Mucosa of descending colon (tissue), 3 donors: ENCODE measurements at places on chromosomes 3 and 15. TPM values are rescaled to one million over a fixed set of nuclear protein-coding genes. Genes with fewer than 3 reads are reported as not detected.
A peak's percentile ranks its signal among the peaks of the same experiment; 100 is the strongest.

- no peak for DNase-seq
Observed at GRCh38 chr15:92661069-92661468, 5.5 kb upstream of the FAM174B start.

The TLR9 gene
- total RNA-seq, result 0.77 TPM

DNA sequence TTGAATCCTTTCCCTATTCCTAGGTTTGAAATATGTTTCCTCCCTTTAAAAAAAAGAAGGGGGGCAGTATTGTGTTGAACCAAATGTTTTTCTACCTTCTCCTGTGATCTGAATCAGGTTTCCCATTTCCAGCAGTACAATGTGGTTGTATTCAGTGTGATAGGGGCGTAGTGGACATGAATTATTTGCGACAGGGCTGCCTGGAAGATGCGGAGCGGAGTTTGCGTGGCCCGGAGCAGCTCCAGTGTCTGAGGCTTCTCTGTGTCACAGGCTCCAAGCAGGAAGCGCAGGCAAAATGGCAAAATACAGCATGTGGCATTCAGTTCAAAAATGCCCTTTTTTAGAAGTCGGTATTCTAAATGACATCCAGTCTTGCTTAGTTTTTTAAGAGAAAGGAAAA lies 154.4 kb downstream of the PGPEP1L start:
- DNase-seq, result peak; percentile 90

The LYZL4 gene
- not detected for total RNA-seq

The CHDH gene
- total RNA-seq, result 24.1 TPM

DNA sequence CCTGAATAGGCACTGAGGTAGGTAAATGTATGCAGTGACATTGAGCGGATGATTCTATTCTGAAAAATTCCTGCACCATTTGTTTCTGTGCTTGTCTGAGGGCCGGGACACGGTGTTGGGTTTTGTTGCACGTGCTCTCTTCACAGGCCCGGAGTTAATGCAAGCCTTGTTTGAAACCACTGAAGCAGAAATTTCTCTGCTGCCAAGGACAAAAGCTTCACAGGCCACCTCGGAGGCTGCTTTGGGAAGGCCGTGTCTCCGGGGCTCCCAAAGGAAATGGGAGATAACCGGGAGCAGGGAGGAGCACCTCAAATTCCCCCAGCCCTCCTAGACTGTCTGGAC lies 179.4 kb downstream of the OPA1 start:
- no peak for DNase-seq

- DNase-seq, result no peak
Observed at GRCh38 chr3:77707281-77707680, 667.4 kb downstream of the ROBO2 start.

DNA sequence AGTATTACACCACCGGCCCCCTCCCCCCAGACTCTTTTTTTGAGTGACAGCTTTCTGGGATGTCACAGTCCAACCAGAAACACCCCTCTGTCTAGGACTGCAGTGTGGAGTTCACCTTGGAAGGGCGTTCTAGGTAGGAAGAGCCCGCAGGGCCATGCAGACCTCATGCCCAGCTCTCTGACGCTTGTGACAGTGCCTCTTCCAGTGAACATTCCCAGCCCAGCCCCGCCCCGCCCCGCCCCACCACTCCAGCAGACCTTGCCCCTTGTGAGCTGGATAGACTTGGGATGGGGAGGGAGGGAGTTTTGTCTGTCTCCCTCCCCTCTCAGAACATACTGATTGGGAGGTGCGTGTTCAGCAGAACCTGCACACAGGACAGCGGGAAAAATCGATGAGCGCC lies 63.6 kb downstream of the AAGAB start:
- no peak for DNase-seq

DNA sequence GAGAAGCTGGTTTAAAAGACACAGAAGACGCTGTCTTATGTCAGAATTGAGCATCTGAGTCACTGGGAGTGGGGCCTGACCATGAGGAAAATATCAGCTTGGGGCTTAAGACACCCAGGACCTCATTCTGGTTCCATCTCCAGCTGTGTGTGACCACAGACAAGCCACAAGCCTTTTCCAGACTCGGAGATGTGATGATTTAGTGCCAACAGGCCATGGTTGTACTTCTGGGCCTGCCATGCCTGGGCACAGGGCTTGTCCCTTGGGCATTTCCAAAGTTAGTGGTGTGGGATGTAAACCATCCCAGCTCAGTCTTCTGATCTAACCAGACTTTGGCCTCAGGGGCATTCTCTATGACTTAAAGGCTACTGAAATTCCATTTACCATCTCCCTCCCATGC lies 269.8 kb downstream of the RYR3 start:
- no peak for DNase-seq

- DNase-seq, result peak; percentile 90
Observed at GRCh38 chr15:57591822-57592367, at the start of gene MYZAP. MYZAP (plus strand) TSS chr15:57591904; CDS start chr15:57592035, 131 bp downstream.

- DNase-seq, result no peak
Observed at GRCh38 chr3:192915304-192915703, 2.4 kb downstream of the MB21D2 start.

- no peak for DNase-seq
Observed at GRCh38 chr15:67945951-67946700, 106.3 kb upstream of the RNU6-1 start.

- no peak for DNase-seq
Observed at GRCh38 chr3:107643038-107643883, 120.5 kb downstream of the BBX start.

DNA sequence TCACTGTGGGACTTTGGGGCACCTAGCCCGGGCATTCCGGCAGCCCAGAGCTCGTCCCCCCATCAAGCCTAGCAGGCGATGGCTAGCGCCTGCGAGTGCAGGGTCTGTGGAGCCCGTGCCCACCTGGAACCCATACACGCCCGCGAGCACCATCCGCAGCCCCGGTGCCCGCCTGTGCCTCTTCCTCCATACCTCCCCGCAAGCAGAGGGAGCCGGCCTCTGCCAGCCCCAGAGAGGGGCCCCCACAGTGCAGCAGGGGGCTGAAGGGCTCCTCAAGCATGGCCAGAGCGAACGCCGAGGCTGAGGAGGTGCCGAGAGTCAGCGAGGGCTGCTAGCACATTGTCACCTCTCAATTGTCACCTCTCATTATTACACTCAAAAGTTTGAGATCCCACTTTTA lies 167.8 kb upstream of the EPHA6 start:
- no peak for DNase-seq

- DNase-seq, result no peak
Observed at GRCh38 chr3:146020969-146021368, 140.0 kb downstream of the PLOD2 start.
